ENCODE measurements at places on chromosomes 3 and 15.
A peak's percentile ranks its signal among the peaks of the same experiment; 100 is the strongest.

DNA sequence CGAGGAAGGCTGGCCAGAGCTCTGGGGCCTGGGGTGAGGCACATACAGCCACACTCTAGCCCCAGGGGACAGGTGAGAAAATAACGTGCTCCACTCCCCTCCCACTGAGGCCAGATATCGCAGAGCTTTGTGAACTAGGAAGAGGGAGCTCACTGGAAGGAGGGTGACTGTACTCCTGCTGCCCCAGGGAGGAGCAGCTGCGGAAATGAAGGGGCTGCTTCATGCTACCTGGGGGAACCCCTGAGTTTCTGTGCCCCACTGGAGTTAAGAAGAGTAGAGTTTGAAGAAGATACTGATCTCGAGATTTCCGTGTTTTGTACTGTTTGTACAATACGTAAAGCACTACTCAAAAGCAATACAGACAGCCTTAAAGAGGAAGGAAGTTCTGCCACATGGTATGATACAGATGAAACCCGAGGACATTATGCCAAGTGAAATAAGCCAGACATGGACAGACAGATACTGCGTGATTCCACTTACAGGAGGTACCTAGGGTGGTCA, 44.6 kb downstream of the CMTM6 start:
- DNase-seq, result no peak

GRCh38 chr3:174333640-174334039, 525.5 kb upstream of the NAALADL2 start:
- no peak for DNase-seq

DNA sequence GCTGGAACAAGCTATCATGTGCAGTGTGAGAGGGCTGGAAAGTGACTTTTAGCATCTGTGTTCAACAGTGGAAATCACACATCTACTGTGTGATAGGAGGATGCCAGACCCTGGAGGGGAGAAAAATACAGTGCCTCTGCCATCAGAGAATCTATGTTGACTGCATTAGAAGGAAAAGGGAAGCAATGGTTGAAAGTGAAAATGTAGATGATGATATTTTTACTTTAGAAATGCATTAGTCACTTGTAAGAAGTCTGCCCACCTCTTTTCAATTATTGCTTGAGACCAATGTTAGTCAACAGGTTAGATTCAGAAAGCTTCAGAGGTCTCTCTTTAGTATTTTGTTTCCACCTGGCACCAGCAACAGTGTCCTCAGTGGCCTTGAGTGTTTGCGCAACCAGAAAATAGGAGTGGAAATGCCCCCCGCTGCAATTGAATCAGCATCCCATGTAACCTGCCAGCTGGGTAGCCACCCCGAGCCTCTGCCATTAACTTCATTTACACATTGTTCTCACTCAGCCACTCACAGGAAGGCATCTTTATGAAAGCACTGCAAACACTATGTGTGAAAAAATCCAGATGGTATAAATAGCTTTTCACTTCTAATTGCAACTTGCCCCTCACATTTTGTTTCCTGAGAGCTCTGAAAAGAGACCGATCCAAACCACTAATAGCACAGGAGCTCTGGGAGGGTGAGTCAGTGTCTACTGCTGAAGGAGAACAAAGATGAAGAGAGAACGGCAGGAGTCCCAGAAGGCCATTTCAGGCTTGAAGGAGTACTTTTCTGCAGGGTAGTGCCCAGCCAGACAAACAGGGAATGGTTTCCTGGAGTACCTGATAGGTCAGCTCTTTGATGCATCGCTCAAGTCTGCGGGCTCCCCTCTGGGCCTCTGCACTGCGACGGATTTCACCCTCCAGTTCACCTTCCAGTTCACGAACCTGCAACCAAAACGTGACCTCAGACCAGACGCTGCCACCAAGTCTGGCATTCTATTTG, 92.1 kb downstream of the HHLA2 start:
- no peak for DNase-seq

GRCh38 chr15:35040339-35041255, 44.5 kb downstream of the NANOGP8 start:
- no peak for DNase-seq

GRCh38 chr3:38579141-38579540, 70.3 kb downstream of the SCN5A start:
- no peak for DNase-seq

DNA sequence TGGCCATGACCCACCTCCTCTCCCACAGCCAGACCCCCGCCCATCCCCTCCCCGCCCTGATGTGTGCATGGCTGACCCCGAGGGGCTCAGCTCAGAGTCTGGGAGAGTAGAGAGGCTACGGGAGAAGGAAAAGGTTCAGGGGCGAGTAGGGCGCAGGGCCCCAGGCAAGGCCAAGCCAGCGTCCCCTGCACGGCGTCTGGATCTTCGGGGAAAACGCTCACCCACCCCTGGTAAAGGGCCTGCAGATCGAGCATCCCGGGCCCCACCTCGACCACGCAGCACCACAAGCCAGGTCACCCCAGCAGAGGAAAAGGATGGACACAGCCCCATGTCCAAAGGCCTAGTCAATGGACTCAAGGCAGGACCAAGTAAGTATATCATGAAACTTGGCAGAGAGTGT, 11.7 kb downstream of the MAP1A start:
- no peak for DNase-seq

DNA sequence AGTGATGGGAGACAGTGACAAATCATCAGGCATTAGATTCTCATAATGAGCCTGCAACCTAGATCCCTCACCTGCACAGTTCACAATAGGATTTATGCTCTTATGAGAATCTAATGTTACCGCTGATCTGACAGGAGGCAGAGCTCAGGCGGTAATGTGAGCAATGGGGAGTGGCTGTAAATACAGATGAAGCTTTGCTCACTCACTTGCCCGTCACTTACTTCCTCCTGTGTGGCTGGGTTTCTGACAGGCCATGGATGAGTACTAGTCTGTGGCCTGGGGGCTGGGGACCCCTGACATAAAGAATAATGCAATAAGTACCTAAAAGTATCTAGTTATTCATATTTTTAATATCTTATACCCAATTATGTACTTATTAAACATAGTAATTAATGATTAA, 15.6 kb downstream of the IQCB1 start:
- DNase-seq, result no peak

DNA sequence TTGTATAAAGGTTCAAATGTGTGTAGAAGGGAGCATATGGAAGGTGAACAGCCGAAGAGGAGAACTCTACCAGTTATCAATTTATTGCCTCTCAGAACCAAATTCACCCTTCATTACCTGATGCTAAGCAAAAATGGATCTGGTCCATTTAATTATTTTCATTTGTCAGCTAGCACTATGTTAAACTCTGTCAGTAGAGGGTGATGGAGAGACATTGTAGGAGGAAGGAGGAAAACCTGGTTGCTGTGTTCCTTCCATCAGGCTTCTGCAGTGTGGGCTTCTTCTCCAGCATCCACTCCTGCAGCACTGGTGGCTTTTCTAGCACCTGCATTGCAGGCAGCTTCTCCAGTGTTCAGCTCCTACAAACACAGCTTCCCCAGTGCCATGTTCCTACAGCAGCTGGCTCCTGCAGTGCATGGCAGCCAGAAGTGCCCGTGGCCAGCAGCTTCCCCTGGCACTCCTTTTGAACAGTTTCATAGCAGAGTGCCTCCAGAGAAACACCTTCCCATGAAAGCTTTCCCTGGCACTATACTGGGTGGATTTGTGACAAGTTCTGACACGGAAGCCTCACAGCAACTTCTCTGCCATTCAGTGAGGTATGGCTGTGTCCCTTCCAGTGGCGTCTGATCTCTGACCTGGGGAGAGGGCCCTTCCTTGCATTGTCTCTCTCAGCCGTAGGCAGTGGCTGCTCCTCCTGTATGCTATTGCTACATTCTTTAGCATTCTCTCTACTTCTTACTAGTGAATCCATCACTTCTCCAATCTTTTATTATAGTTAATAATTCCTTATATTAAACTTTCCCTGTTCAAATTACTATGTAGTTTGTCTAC, 14.6 kb upstream of the IL17RD start:
- DNase-seq, result no peak

GRCh38 chr3:150033721-150034120, 63.0 kb upstream of the PFN2 start:
- DNase-seq, result no peak

- no peak for DNase-seq
Observed at GRCh38 chr3:138513090-138513843, 78.9 kb downstream of the ESYT3 start.

DNA sequence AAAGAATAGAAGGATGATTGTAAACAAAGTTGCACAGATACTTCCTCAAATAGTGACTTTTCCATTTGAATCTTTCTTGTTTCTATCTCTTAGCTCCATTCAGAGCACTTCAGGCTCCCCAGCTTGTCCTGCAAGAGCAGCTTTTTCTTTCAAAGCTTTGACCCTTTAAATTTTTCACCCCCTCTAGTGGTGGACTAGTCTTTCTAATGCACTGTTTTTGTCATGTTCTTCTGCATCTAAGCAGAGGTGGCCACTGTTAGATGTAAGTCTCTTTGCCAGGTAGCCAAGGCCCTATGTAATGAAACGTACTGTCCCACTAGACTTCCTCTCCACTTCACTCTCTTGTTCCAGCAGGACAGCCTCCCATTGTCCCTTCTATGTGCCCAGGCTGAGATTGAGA, 74.0 kb upstream of the MANF start:
- DNase-seq, result no peak

- no peak for DNase-seq
Observed at GRCh38 chr3:51932471-51933370, 9.0 kb downstream of the RRP9 start.

DNA sequence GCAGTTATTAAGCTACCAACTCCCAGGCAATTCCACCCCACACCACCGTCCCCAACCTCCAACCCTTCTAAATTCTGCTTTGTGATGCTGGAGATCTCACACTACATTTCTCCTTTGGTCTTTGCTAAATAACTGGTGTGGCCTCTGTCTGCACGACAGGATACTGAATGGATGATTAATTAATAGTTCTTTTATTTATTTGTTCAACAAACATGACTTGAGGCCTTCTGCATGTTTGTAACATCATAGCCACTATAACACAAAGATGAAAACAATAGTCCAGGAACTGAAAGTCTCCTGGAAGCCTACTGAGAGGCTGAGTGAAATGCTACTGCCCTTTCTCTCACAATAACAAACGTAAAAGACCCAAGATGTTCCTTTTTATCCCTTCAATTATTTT, 609.5 kb upstream of the UBE2E2 start:
- DNase-seq, result no peak

DNA sequence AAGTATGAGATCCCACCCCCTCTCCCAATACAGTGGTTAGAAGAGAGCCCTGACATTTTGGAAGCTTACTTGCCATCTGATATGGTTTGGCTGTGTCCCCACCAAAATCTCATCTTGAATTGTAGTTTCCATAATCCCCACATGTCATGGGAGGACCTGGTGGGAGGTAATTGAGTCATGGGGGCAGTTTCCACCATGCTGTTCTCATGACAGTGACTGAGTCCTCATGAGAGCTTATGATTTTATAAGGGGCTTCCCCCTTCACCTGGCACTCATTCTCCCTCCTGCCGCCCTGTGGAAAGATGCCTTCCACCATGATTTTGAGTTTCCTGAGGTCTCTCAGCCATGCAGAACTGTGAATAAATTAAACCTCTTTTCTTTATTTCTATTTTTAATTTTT, 28.8 kb upstream of the HES1 start:
- DNase-seq, result no peak

DNA sequence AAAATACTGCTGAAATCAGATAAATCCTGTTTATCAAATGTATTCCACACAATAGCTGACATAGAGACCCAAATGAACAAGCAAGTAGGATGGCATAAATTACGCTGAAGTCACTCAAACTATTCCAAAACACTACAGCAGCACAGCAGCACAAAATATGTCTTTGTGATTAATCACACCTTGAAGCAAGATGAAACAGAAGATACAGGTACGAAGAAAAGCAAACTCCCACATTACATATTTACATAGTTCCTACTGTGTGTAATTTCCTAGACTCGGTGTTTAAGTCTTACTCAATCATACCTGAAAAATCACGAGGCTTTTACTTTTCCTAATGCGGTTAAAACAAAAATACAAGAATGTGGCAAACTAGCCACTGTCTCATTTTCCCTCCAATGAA, 38.3 kb downstream of the CHSY1 start:
- no peak for DNase-seq

DNA sequence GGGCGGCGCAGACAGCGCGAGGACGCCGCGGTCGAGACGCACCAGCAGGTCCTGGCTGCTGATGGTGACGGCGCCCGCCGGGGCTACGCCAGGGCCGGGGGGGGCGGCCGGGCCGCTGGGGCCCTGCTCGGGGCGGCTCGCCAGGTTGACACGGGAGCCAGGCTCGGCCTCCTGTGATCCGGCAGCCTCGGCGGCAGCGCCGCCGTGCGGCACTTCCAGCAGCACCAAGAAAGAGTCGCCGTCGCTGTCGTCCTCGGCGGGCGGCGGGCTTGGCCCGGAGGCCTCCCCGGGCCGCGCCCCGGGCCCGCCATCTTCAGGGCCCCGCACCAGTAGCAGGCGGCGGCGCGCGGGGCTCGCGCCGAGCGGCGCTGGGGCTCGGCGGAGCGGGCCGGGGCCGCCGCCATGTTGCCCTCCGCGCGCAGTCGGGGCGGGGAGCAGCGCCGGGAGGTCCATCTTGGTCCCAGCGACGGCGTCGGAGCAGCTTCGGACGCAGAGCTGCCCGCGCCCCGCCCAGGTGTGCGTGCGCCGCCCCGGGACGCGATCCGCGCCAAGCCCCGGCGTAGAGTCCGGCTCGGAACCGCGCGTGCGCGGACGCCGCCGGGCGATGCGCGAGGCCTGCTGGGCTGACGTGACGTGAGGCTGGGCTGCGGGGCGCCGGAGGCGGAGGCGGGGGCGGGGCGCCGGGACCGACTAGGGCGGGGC, at the start of gene ZXDC:
Gene ZXDC (minus strand): TSS at position 479 of the 702 bp plus-strand sequence. CDS start 26 bp downstream, at position 453.
- peak; percentile 61 for DNase-seq

DNA sequence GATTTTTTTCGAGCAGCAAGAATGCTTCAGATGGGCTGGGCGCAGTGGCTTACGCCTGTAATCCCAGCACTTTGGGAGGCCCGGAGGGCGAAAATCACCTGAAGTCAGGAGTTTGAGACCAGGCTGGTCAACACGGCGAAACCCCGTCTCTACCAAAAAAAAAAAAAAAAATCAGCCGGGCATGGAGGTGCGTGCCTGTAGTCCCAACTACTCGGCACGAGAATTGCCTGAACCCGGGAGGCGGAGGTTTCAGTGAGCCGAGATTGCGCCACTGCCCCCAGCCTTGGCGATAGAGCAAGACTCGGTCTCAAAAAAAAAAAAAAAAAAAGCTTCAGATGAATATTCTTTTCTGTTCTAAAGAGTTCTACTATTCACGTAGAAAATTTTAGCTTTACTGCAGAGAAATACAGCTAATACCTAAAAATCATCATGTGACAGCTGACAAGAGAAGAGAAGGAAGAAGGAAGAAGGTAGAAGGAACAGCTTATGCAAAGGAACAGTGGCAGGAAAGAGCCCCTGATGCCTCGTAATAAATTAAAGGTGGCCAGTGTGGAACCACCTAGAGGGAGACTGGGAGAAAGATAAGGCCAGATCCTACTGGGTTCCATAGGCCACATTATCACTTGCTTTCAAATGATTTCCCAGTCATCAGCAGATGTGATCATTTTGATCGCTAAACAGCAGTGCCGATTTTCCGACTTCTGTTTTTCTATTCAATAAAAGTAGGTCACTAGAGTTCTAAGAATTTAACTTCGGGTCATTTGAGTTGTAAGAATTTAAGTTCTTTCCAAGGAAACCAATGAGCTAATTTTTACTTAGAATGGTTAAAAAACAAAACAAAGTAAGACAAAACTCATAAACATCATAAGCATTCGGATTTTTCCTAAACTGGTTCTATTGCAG, 1.5 kb downstream of the CMTM6 start:
- DNase-seq, result no peak

- DNase-seq, result no peak
Observed at GRCh38 chr3:165070682-165071081, 7.6 kb downstream of the SI start.

All from esophagus squamous epithelium (tissue), 5 donors.